Pancreas (tissue), 10 donors: ENCODE measurements at places on chromosomes 4 and X.
A peak's percentile ranks its signal among the peaks of the same experiment; 100 is the strongest.

DNA sequence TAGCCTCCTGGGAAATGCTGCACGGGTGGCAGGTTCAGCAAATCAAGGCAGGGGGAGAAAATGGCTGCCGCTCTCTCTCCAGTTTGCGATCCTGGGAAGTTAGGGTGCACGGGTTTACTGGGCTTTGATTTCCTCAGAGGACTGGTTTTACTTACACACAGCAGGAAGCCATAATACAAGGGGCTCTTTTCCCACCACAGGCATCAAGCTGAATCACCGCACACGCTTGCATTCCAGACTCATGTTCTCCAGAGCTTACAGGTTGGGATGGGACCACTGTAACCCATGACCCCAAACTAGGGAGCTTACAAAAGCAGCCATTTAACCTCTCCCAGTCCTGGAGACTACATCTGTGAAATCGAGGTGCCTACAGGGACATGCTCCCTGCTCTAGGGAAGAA is 159.8 kb downstream of the DHRSX start:
- H3K4me1 ChIP-seq: no peaks in the 10 kb centered on the region
- H3K27ac ChIP-seq: no peak overlapping the region
- no peaks in the 10 kb centered on the region for H3K36me3 ChIP-seq
- no peaks in the 10 kb centered on the region for H3K27me3 ChIP-seq
- H3K4me3 ChIP-seq: no peak overlapping the region

GRCh38 chrX:68669871-68670270 is 22.4 kb downstream of the STARD8 start:
- no peak for DNase-seq
- no peaks in the 10 kb centered on the region for H3K4me1 ChIP-seq
- no peak overlapping the region for H3K4me3 ChIP-seq

- H3K27ac ChIP-seq: no peak overlapping the region
- DNase-seq: peak; percentile 34
- H3K36me3 ChIP-seq: no peaks in the 10 kb centered on the region
- H3K4me1 ChIP-seq: no peaks in the 10 kb centered on the region
These were observed 26.5 kb upstream of the XIAP start for GRCh38 chrX:123833387-123833786.

GRCh38 chrX:136417806-136418205 is 69.9 kb upstream of the BRS3 start:
- no peaks in the 10 kb centered on the region for H3K36me3 ChIP-seq
- no peaks in the 10 kb centered on the region for H3K27me3 ChIP-seq
- no peak overlapping the region for H3K4me3 ChIP-seq
- H3K4me1 ChIP-seq: no peaks in the 10 kb centered on the region
- H3K27ac ChIP-seq: no peak overlapping the region
- no peak for DNase-seq

DNA sequence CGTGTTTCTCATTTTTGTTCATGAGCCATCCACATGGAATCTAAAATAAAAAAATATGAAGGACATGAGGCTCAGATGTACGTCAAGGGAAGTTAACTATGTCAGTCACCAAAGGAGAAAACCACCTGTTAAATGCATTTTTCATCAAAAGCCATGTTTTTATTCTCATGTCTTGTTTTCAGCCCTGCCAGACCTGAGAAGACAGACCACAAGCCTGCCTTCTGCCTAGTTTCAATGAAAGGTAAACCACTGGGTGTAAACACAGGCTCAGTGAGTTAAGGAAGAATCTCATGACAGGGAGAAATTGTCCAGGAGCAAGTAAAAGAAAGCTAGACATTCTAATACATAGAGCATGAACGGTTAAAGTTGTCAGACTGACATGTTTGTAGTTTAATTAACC is 52.3 kb upstream of the TNIP3 start:
- no peaks in the 10 kb centered on the region for H3K4me1 ChIP-seq
- H3K27ac ChIP-seq: no peak overlapping the region
- no peaks in the 10 kb centered on the region for H3K27me3 ChIP-seq
- no peak for DNase-seq
- no peaks in the 10 kb centered on the region for H3K36me3 ChIP-seq
- H3K4me3 ChIP-seq: no peak overlapping the region

- H3K27me3 ChIP-seq: no peaks in the 10 kb centered on the region
- no peak for DNase-seq
- H3K36me3 ChIP-seq: no peaks in the 10 kb centered on the region
- no peaks in the 10 kb centered on the region for H3K4me1 ChIP-seq
These were observed 257.0 kb downstream of the ASMT start for GRCh38 chrX:1871887-1872286.

- no peak for DNase-seq
- no peak overlapping the region for H3K27ac ChIP-seq
- no peaks in the 10 kb centered on the region for H3K4me1 ChIP-seq
- no peaks in the 10 kb centered on the region for H3K36me3 ChIP-seq
These were observed 183.2 kb upstream of the PUDP start for GRCh38 chrX:7330971-7331746.

- no peaks in the 10 kb centered on the region for H3K27me3 ChIP-seq
- H3K4me3 ChIP-seq: no peak overlapping the region
- H3K36me3 ChIP-seq: no peaks in the 10 kb centered on the region
- DNase-seq: no peak
These were observed 652.1 kb downstream of the ANKRD50 start for GRCh38 chr4:124060261-124060918.

DNA sequence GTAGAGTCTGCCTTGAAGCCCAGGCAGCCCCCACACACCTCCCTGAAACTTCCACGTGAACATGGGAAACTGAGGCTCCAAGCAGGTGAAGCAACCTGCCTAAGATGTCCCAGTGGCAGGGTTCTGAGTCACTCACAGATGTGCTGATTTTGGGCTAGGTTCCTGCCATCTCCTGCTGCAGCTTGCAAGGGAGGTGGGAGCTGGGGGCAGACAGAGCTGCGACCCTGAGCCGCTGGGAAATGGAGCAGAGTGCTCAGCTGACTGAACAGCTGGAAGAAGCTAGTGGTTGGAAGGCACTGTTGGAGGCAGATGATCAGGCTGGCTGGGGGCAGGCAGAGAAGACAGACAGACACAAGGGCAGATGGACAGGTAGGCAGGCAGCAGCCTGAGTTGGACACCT is 3.6 kb upstream of the FATE1 start:
- H3K4me1 ChIP-seq: no peaks in the 10 kb centered on the region
- no peak for DNase-seq
- no peak overlapping the region for H3K27ac ChIP-seq
- no peak overlapping the region for H3K4me3 ChIP-seq
- no peaks in the 10 kb centered on the region for H3K27me3 ChIP-seq

DNA sequence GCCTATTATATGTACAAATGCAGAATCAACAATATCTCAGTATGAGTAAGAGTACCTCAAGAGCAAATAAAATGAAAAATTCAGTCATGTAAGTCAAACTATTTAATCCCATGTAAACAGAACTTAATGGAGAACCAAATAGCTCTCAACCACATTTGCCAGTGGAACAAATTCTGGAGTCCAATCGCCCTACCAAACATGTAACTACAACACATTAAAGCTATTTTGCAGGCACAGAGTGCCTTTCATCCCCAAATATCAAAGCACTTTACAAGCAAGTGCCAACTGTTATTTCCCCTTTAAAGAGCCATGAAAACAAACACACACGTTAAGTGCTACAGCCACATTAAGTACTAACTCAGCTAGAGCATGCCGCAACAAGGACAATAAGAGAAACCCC is 51.3 kb downstream of the PCDH19 start:
- H3K4me3 ChIP-seq: no peak overlapping the region
- no peak for DNase-seq
- H3K27me3 ChIP-seq: no peaks in the 10 kb centered on the region
- no peaks in the 10 kb centered on the region for H3K4me1 ChIP-seq
- no peak overlapping the region for H3K27ac ChIP-seq

GRCh38 chrX:84186603-84187532 is 1.1 kb downstream of the RPS6KA6 start:
- peaks cover 7% of the 10 kb centered on the region for H3K27me3 ChIP-seq
- H3K27ac ChIP-seq: no peak overlapping the region
- H3K4me3 ChIP-seq: peak overlapping the region; percentile 33
- H3K4me1 ChIP-seq: no peaks in the 10 kb centered on the region
- DNase-seq: no peak
- H3K36me3 ChIP-seq: no peaks in the 10 kb centered on the region

- H3K4me1 ChIP-seq: no peaks in the 10 kb centered on the region
- no peaks in the 10 kb centered on the region for H3K27me3 ChIP-seq
- no peak overlapping the region for H3K4me3 ChIP-seq
- no peaks in the 10 kb centered on the region for H3K36me3 ChIP-seq
- H3K27ac ChIP-seq: no peak overlapping the region
These were observed 98.9 kb downstream of the ARHGAP6 start for GRCh38 chrX:11566789-11567188.

GRCh38 chrX:99468993-99469392 is 941.1 kb downstream of the PCDH19 start:
- H3K4me3 ChIP-seq: no peak overlapping the region
- peaks cover 8% of the 10 kb centered on the region for H3K27me3 ChIP-seq
- peak; percentile 33 for DNase-seq

DNA sequence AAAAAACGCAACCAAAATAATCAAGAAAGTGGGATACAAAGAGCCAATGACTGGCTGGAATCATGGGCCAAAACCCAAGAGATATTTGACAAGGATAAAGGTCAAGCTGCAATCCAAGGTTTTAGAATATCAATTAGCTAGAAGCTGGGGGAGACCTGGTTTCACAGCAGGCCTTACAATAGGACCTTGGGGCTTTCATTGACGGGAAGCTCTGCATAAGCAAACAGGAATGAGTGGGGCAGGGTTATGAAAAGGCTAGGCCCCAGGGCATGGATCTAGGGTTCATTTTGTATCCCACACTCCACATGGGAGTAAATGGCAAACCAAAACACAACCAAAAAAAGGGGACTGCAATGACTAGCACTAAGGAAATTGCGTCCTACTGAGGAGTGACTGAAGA is 215.3 kb downstream of the HS6ST2 start:
- H3K36me3 ChIP-seq: no peaks in the 10 kb centered on the region
- no peak overlapping the region for H3K27ac ChIP-seq
- DNase-seq: no peak
- H3K27me3 ChIP-seq: no peaks in the 10 kb centered on the region
- H3K4me3 ChIP-seq: no peak overlapping the region
- no peaks in the 10 kb centered on the region for H3K4me1 ChIP-seq

DNA sequence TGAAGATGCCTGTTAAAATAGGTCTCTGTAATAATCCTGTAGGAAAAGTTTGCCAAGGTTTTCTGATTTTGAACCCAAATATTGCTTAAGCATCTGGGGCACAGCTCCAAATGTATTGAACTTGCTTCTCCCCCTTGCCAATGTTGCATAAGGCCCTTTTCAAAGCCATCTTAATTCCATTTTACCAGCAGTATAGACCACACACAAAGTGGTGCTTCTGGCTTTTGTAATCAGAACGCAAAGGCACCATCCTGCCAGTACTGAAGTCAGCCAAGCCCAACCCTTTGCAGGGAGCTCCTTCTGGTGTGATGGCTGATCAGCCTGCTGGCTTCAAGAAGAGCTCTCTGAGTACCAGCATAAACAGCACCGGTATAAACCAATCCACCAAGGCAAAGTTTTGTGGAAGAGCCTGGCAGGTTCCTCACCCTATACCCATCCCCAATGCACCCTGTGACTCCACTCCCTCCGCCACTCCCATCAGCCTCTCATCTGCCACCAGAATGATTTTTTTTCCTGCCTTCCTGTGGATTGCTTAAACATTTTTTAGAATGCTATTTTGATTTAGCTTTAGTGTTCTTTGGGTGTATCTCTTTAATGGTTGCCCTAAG is 39.2 kb upstream of the USP9X start:
- no peak for DNase-seq
- H3K36me3 ChIP-seq: no peaks in the 10 kb centered on the region
- no peak overlapping the region for H3K27ac ChIP-seq
- no peaks in the 10 kb centered on the region for H3K4me1 ChIP-seq
- no peak overlapping the region for H3K4me3 ChIP-seq
- H3K27me3 ChIP-seq: no peaks in the 10 kb centered on the region

GRCh38 chrX:38774249-38774648 is 27.0 kb upstream of the MID1IP1 start:
- H3K27ac ChIP-seq: no peak overlapping the region
- no peaks in the 10 kb centered on the region for H3K27me3 ChIP-seq
- DNase-seq: no peak
- H3K4me3 ChIP-seq: no peak overlapping the region
- no peaks in the 10 kb centered on the region for H3K36me3 ChIP-seq
- H3K4me1 ChIP-seq: no peaks in the 10 kb centered on the region

- H3K4me1 ChIP-seq: peaks cover 12% of the 10 kb centered on the region
- H3K27ac ChIP-seq: peak overlapping the region; percentile 76
- no peaks in the 10 kb centered on the region for H3K36me3 ChIP-seq
- H3K4me3 ChIP-seq: peak overlapping the region; percentile 84
These were observed 712 bp downstream of the STX18 start for GRCh38 chr4:4541040-4541631.

DNA sequence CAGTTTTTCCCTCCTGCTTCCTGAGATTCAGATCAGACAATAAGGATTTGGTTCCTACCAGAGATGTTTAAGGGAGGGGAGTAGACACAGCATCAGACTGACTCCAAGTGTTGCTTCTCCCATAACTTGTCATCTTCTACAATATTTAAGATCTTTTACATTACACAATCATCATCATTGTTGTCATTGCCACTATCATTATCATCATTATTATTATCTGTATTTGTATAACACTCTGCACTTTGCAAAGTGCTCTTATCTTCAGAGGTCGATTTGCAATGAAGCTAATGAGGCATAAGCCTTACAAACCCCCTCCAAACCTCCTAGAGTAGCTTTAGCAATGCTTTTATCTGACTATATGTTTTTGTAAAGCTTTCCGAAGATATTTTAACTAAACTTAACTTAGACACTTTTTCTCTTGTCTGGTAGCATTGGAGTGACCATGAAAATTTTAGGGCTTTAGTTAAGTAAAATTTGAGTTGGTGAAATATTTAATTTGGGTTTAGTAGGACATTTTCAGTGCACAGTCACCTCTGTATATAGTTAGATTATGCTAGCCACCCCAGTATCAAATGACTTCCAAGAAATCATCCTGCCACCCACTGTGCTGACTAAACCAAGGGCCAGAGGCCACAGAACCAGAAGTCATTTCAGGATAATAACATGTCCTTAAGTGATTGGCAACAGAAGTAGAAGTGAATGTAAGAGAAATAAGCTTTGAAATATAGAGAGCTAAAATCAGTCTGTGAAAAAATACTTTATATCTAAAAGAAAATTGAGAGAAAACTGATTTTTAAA is 124.2 kb upstream of the NRK start:
- no peaks in the 10 kb centered on the region for H3K36me3 ChIP-seq
- no peaks in the 10 kb centered on the region for H3K4me1 ChIP-seq
- no peak overlapping the region for H3K27ac ChIP-seq
- no peaks in the 10 kb centered on the region for H3K27me3 ChIP-seq
- no peak overlapping the region for H3K4me3 ChIP-seq

DNA sequence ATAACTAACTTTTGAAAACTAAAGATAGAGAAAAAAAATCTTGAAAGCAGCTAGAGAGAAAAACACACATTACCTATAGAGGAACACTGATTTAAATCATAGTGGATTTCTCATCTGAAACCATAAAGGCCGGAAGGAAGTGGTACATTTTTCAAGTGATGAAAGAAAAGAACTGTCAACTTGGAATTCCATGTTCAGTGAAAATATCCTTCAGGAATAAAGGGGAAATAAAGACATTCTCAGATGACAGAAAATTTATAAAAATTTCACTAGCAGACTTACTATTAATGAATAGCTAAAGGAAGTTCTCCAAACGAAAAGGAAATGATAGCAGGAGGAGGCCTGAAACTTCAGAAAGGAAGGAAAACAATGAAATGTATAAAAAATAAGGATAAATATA is 7.6 kb upstream of the JADE3 start:
- no peak overlapping the region for H3K27ac ChIP-seq
- no peak for DNase-seq
- no peak overlapping the region for H3K4me3 ChIP-seq
